ENCODE measurements at places on chromosomes 12 and 14.
A peak's percentile ranks its signal among the peaks of the same experiment; 100 is the strongest.

- DNase-seq: no peak
Measured at GRCh38 chr12:27900920-27901879, 71.3 kb downstream of the PTHLH start.

GRCh38 chr12:5524769-5525436 is 93.0 kb downstream of the NTF3 start:
- DNase-seq: no peak

GRCh38 chr12:26402648-26403047 is 207.3 kb downstream of the SSPN start:
- DNase-seq: no peak

DNA sequence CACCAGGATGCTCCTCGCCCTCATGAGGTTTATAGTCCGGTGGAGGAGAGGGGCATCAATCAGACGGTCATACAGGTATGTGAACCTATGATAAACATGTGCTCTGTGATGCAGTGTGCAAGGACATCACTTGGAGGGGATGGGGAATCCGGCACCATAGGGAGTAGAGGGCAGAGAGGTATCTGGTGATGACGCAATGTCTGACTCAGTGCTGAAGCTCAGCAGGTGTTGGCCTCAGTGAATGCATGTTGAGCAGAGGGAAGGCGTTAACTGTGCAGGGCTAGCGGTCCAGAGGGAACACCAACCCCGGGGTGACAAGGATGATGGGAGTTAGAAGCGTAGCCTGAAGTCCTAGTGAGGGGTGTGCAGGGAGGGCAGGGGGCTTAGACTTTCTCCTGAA is 200.9 kb downstream of the TMEM132C start:
- DNase-seq: no peak

DNA sequence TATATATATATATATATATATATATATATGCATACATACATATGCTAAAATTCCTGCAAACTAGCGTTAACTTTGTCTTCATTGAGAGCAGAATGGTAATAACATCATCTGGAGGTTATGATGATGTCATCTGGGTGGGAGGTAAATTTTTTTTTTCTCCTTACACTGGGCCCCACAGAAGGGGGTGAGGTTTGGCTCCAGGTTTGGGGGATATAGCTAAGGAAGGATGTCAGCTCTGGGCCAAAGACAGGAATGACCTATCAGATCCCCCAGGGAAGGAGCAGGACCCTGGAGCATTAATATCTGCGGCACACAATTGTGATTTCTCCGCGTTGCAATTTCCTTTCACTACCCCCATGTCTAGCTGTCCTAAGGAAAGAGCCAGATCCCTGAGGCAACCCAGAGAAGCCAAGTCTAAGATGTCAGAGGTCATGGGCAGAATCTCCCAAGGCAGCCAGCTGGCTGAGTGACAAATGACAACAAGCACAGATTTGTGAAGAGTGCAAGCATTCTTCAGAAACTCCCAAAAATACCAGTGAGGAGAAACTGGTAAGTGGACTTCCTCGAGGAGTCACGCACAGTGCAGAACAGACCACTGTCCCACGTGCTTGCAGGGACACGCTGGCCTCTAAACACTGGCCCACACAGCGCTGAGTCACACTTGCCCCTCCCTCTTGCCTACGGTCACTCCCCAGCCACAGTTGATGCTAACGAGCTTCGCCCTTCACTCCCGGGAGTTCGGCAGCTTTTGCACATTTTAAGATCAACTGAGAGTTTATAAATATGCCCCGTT is 9.9 kb downstream of the UBC start:
- peak; percentile 67 for DNase-seq

DNA sequence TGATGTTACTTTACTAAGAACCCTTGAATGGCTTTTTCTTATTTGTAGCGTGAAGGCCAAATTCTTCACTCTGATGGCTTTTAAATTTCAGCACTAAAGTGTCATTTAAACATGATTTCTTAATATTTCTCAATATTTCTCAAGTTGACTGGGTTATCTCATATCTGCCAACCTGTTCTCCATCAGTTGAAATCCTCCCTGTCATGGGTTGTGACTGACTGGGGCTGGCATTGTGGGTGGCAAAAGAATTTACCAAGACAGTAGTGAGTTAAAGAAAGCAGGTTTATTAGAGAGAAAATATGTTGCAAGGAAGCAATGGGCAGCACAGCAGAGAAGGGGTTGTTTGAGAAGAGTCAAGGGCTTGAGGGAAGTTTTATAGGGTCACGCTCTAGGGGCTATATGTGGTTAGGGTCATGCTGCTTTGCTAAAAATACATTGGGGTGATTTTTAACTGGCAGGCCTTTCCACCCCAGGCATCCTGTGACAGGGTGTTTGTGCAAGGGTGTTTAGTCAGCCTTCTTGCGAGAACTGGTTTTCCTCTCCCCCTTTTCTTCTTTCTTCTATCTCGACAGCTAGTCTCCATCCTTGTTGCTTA is 232.8 kb upstream of the SEL1L start:
- DNase-seq: no peak

GRCh38 chr14:22650960-22651521 is 6.9 kb upstream of the OR6J1 start:
- no peak for DNase-seq

- no peak for DNase-seq
Measured at GRCh38 chr12:42507081-42507480, 82.5 kb downstream of the PRICKLE1 start.

DNA sequence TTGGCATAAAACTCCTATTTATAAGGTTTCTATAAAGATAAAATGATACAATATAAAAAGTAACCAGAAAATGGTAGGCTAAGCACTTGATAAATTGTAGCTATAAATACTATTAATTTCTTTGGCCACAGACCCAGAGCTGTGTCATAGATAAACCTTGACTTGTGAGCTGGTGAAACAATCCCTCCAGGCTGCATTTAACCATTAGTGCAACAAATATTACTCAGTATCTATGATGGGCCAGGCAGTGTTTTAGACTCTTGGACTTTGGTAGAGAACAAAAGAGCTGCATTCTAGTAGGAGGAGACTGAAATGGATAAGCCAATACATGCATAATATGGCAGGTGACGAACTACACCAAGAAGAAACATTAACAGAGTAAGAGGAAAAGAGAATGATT is 178.1 kb downstream of the BTG1 start:
- no peak for DNase-seq

DNA sequence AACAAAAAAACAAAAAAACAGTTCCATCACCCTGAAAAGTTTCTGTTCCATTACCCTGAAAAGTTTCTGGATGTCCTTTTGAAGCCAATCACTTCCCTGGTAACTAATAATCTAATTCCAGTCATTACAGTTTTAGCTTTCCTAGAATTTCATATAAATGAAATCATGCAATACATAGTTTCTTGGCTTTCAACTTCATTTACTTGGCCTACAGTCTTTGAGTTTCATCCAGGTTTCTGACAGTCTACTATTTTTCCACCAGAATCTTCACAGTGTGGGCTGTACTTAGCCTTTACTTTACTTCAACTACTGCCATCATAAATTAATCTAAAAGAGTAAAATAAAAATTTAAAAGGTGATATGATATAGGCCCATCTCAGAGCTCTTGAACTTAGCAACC is 55.5 kb downstream of the RPS6KA5 start:
- DNase-seq: no peak

GRCh38 chr14:43022094-43022800 is 1415.6 kb downstream of the LRFN5 start:
- DNase-seq: no peak
